ENCODE measurements at places on chromosomes 5 and 9.

DNA sequence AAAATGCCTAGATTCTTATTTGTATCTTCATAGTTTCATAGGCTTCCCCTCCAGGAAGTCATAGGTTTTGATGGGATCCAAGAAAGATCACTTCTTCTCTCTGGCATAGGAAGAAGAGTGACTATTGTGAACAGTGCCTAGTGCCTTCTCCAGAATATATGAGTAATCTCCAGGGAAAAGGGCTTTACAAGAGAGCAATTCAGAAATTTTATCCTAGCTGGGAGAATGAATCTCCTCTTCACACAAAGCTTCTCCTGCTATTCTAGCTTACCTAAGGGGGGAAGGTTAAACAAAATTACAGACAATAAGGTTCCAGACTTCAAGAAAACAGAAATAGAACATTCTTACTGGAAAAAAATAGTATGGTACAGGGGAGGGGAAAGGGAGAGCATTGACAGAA lies 1193.3 kb upstream of the CDH6 start:
- no peak for DNase-seq

- no peak for DNase-seq
Observed at GRCh38 chr9:108166519-108166918, 677.0 kb upstream of the KLF4 start.

GRCh38 chr5:12330381-12330780 lies 426.1 kb upstream of the CTNND2 start:
- DNase-seq = no peak

DNA sequence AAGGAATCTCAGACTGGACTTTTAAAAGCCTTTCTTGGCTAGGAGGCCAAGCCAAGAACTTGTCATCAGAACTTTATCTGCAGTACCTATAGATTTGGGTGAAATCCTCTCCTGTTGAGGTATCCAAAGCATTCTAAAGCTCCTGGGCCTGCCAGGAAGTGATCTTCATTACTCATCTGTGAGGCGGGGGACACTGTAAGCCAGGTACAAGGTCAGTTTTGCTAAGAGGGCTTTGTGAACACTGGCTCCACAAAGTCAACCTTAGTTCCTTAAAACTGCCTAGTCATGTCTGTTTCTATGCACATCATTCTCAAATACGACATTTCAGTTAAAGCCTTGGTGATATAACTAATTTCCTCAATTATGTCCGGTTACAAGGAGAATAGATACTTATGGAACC lies 236.7 kb downstream of the PIK3R1 start:
- no peak for DNase-seq

- no peak for DNase-seq
Observed at GRCh38 chr5:87103616-87104287, 163.9 kb upstream of the RASA1 start.

GRCh38 chr5:110545716-110546115 lies 180.8 kb downstream of the TMEM232 start:
- DNase-seq = no peak

DNA sequence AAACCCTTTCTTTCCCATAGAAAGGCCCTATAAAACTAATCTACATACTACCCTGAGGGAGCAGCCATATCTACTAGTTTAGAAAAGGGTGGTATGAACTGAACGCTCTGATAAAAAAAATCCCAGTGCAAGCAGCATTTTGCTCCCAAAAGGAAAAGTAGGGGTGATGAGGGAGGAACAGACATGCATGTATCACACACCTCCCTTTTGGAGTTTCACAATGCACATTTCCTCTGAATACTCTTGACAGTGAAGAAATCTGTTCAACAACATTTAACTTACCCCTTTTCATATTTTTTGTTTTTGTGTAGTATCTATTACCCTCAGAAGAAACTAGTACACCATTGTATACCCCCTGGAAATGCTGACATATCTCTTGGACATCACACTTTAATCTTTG lies 411.4 kb downstream of the MAT2B start:
- no peak for DNase-seq

- DNase-seq = no peak
Observed at GRCh38 chr5:127936439-127936972, 147.1 kb upstream of the SLC12A2 start.

- no peak for DNase-seq
Observed at GRCh38 chr5:174990909-174991308, 266.5 kb downstream of the MSX2 start.

DNA sequence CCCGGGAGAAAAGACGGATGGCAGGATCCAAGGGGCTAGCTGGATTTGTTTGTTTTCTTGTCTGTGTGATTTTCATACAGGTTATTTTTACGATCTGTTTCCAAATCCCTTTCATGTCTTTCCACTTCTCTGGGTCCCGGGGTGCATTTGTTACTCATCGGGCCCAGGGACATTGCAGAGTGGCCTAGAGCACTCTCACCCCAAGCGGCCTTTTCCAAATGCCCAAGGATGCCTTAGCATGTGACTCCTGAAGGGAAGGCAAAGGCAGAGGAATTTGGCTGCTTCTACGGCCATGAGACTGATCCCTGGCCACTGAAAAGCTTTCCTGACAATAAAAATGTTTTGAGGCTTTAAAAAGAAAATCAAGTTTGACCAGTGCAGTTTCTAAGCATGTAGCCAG lies 94.2 kb downstream of the SYK start:
- DNase-seq = no peak

GRCh38 chr5:170273968-170274710 lies 23.4 kb downstream of the LCP2 start:
- DNase-seq = no peak

DNA sequence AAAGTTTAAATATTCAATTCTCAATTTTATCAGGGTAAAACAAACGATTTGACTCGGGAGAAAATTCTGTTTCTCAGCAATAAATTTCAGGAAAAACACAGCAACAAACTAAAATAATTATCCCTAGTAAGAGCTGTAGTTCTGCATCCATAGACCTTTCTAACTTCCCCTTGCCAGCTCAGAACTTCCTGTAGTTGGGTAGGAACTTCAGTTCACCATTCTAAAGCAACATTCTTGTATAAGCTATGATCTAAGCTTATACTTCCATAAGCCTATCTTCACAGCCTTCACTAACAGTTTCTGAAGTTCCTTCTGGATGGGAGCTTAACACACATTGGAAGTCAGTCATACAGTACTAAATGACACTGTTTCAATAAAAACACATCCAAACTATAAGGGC lies 96.6 kb downstream of the UBAP2 start:
- no peak for DNase-seq

- DNase-seq = no peak
Observed at GRCh38 chr9:137263506-137263905, 8.4 kb downstream of the NELFB start.

- DNase-seq = no peak
Observed at GRCh38 chr5:82595113-82595512, 317.0 kb upstream of the RPS23 start.

DNA sequence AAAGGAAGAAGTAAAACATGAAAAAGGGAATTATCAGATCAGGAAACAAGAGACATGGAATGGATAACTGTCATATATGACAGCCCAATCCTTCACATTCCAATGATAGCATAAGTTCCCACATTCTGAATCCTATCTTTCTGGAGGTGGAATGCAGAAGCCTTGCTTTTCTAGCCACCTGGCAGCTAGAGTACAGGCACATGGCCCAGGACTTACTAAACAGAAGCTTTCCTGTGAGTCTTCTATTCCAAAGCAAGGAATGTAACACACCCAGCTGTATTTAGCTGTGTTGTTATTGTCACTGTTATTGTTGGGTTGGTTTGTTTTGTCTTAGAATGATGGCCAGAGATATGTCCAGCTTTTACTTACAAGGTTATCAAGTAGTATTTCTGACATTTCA lies 780.5 kb upstream of the ZNF608 start:
- DNase-seq = no peak

- no peak for DNase-seq
Observed at GRCh38 chr5:107395632-107396350, 274.9 kb downstream of the EFNA5 start.

DNA sequence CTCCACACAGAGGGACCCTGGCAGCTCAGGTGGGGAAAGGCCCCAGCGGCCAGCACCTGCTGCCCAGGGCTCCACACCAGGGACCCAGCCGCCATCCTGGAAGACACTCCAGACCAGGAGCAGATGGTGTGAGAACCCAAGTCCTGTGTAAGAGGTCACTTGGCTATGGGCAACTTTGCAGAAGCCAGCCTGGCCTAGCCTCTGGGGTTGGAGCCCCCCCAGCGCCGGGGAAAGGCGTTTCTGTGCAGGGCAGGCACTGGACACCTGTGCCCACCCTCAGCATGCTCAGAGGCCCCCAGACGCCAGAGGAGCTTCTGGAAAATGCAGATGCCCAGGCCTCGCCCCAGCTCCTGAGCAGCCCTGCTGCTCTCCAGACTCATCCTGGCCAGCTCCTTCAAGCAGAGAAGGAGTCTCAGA lies 34.0 kb downstream of the RASGEF1C start:
- DNase-seq = no peak

DNA sequence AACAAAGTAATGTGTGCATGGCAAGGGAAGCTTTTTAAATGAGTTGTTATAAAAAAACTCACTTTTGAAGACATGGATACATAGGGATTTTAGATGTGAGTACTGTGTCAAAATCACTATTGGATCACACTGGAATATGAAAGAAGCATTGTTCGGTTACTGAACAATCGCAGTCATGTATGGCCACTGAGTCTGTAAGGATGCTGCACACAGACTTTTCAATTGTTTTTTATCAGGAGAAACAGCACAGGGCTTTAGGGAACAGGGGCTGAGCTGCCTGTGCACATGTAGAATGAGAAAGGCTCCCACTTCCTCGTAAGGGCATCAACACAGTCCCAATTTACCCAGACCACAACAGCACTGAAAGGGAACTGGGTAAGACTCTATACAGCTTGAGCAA lies 1333.9 kb upstream of the DMAC1 start:
- no peak for DNase-seq

- no peak for DNase-seq
Observed at GRCh38 chr5:129419292-129419691, 40.8 kb upstream of the ADAMTS19 start.

Data from stimulated activated CD4-positive, alpha-beta T cell treated with anti-CD3 and anti-CD28 coated beads, TNF-alpha, amount 100 ng/mL, for 24 hours (primary cell).